Smooth muscle cell of trachea (primary cell): ENCODE measurements at places on chromosomes 5 and 9. TPM values are rescaled to one million over a fixed set of nuclear protein-coding genes. Genes with fewer than 3 reads are reported as not detected.

The SLC46A2 gene
- total RNA-seq: not detected in 2 replicates

The FOXI1 gene
- total RNA-seq: not detected in 2 replicates

The ANKRD55 gene
- total RNA-seq: under 0.01 TPM in 1 of 2 replicates, not detected in the other

The ALDH7A1 gene
- total RNA-seq: 26.6 and 70.7 TPM in 2 replicates

The PCDHGA5 gene
- total RNA-seq: 2.8 and 3.5 TPM in 2 replicates

The OBP2B gene
- not detected in 2 replicates for total RNA-seq

The GCNT1 gene
- 33.5 and 47.5 TPM in 2 replicates for total RNA-seq

The PALM2AKAP2 gene
- 4.4 and 5.1 TPM in 2 replicates for total RNA-seq

The ADAMTS16 gene
- total RNA-seq: 0.17 TPM in 1 of 2 replicates, not detected in the other

The PFN3 gene
- total RNA-seq: not detected in 2 replicates

The ANKDD1B gene
- total RNA-seq: 0.29 and 1.3 TPM in 2 replicates

The LCN9 gene
- total RNA-seq: not detected in 2 replicates

The BTNL8 gene
- not detected in 2 replicates for total RNA-seq

The REEP2 gene
- 8.4 and 25.1 TPM in 2 replicates for total RNA-seq

The ARL14EPL gene
- total RNA-seq: not detected in 2 replicates

The QRFP gene
- not detected in 2 replicates for total RNA-seq

The SEMA5A gene
- total RNA-seq: 11.7 and 12.5 TPM in 2 replicates

The SLU7 gene
- total RNA-seq: 71.1 and 85.1 TPM in 2 replicates

The PTGER4 gene
- 10.3 and 23.3 TPM in 2 replicates for total RNA-seq

The CCL28 gene
- total RNA-seq: 1.3 and 2.9 TPM in 2 replicates

The IL5 gene
- not detected in 2 replicates for total RNA-seq

The PCDHGB6 gene
- 5.1 and 6.5 TPM in 2 replicates for total RNA-seq

The PCDHGA2 gene
- 3.3 and 6.6 TPM in 2 replicates for total RNA-seq

The ARRDC3 gene
- total RNA-seq: 90.8 and 110 TPM in 2 replicates

The SPATA31C1 gene
- not detected in 2 replicates for total RNA-seq

The ENTPD8 gene
- 0.15 TPM in 1 of 2 replicates, not detected in the other for total RNA-seq

The HAPLN1 gene
- total RNA-seq: 0.73 and 4.6 TPM in 2 replicates

The SPINK1 gene
- not detected in 2 replicates for total RNA-seq

The FGF1 gene
- 2.6 and 5.1 TPM in 2 replicates for total RNA-seq

The CHMP5 gene
- 93.6 and 113 TPM in 2 replicates for total RNA-seq

The SRA1 gene
- total RNA-seq: 33.7 and 44.9 TPM in 2 replicates

The FABP6 gene
- not detected in 2 replicates for total RNA-seq

The FOXD4L6 gene
- total RNA-seq: not detected in 2 replicates

The TSSK1B gene
- 0.15 and 0.50 TPM in 2 replicates for total RNA-seq

The XPA gene
- total RNA-seq: 5.8 and 9.6 TPM in 2 replicates

The ENHO gene
- total RNA-seq: not detected in 2 replicates

The LCN15 gene
- under 0.01 TPM in 1 of 2 replicates, not detected in the other for total RNA-seq

The NPDC1 gene
- total RNA-seq: 22.1 and 36.9 TPM in 2 replicates

The PCA3 gene
- total RNA-seq: not detected in 2 replicates

The EIF4EBP3 gene
- total RNA-seq: 1.5 and 3.3 TPM in 2 replicates

The MCIDAS gene
- total RNA-seq: not detected in 2 replicates

The CCNI2 gene
- not detected in 2 replicates for total RNA-seq

The SPATA6L gene
- 0.15 and 0.17 TPM in 2 replicates for total RNA-seq

The LPCAT1 gene
- total RNA-seq: 61.4 and 101 TPM in 2 replicates

The PDE6A gene
- total RNA-seq: not detected in 2 replicates

The SMIM33 gene
- total RNA-seq: not detected in 2 replicates

The PAIP1 gene
- 80.3 and 95.6 TPM in 2 replicates for total RNA-seq

The FCHSD1 gene
- total RNA-seq: 39.9 and 46.5 TPM in 2 replicates

The HTR4 gene
- total RNA-seq: not detected in 2 replicates

The ACTBL2 gene
- total RNA-seq: not detected in 2 replicates

The ZNF169 gene
- total RNA-seq: 5.0 and 9.0 TPM in 2 replicates

The AK6 gene
- 20.7 and 30.8 TPM in 2 replicates for total RNA-seq

The TRIM36 gene
- 0.29 and 0.33 TPM in 2 replicates for total RNA-seq

The SLC1A1 gene
- 7.7 and 12.9 TPM in 2 replicates for total RNA-seq

The JADE2 gene
- total RNA-seq: 40.7 and 46.5 TPM in 2 replicates

The GPSM1 gene
- total RNA-seq: 104 and 143 TPM in 2 replicates

The MPDZ gene
- 36.1 and 38.0 TPM in 2 replicates for total RNA-seq

The ADRA1B gene
- total RNA-seq: 0.17 TPM in 1 of 2 replicates, not detected in the other
